WTC11 (cell line): ENCODE measurements at places on chromosomes 1 and 21.

DNA sequence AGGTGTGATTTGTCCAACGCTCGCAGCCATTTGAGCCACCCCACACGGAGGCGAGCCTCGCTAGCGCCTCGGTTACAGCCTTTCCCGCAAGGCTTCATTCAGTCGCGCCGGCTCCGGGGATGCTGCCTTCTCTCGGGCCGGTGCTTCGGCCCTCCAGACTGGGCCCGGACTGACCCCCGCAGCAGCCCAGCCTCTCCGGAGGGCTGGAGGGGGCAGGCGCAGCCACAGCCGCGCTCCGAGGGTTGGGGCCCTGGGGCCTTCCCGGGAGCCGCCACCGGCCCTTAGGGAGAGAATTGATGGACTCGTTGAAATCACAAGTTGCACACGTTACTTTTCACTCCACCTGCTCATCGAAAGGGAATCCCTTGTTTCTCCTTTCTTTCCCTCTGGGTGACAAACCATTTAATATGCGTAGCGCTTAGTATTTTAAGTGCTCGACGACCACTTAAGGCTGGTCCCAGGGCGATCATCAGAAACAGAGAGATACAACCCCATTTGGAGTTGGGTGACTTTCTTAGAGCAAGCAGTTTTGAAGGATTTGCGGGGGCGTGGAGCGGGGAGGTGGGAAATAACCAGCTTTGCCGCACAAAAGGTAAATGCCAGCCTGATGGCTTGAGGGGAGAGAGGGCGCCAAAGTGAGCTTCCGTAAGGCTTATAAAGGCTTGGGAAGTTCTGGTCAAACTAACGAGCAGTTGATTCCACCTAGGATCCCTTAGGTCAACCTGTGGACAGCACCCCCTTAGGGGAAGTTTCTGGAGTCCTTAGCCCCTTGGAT lies 24.6 kb upstream of the ENAH start:
- peak; percentile 72 for DNase-seq

GRCh38 chr1:51543858-51544257 lies 24.8 kb upstream of the EPS15 start:
- DNase-seq = no peak

DNA sequence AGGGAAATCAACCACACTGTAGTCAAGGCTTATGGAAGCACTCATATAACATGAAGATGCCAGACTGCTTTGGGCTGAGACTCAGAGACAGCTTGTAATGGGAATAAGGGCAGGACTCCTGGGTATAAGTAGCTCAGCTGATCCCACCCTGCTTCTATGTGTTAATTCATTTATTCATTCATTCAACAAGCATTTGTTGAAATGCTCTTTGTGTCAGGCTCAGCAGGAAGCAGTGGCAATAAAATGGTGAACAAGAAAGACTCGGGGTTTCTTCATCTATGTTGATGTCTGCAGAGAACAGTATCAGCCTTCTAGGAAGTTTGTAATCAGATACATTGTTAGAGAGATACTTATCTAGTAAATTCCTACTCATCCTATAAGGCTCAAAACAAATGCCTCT lies 145.5 kb upstream of the DMRTA2 start:
- DNase-seq = no peak

GRCh38 chr1:219174460-219175211 lies 958 bp downstream of the LYPLAL1 start:
- no peak for DNase-seq

DNA sequence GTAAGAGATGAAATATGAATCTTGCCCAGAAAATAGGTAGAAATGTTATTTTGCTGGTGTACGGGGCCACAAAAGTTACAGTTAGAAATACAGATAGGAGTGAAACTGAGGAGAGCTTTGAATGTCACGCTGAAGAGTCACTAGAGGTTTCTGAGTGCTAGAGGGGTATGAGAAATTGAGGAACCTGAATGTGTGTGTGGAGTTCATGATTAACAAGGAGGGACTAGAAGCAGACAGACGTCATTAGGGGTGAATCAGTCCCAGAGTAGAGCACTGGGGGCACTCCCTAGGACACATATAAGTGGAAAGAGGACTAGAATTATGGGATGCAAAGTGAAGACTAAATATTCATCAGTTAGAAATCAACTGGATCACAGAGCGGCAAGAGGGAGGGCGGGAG lies 188.9 kb upstream of the MAP1LC3C start:
- DNase-seq = no peak

DNA sequence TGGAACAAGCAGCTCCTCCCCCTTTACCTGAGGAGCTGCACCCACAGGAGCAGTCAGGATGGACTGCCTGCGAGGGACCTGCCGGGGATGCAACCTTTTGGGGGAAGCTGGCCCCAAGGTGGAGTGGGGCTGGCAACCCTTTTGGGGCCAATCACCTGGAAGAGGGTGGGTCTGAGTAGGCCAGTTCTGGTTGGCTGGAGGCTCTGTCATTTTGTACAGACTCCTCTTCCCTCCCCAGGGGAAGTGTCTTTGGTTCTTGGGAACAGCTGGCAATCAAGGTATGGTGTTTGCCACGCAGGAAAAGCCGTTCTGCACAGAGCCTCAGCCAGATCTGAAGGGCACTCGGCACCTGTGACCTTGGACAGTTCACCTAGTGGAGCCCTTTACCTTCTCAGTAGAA lies 280 bp upstream of the A3GALT2 start:
- DNase-seq = no peak

GRCh38 chr1:42334240-42335049 lies 590 bp downstream of the FOXJ3 start:
- peak; percentile 60 for DNase-seq

DNA sequence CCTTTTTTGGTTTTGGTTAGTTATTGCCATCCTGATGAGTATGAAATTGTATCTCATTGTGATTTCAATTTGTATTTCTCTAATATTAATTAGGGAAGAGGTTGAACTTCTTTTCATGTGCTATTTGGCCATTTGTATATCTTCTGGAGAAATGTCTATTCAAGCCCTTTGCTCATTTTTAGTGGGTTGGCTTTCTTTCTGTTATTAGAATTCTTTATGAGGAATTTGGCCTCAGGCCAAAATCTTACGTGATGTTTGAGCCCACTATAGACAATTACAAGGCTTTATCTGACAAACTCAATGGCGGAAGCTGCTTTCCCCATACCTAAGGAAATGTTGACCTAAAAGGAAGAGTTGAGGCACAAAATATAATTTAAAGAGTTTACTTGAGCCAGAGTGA lies 32.9 kb downstream of the IVNS1ABP start:
- DNase-seq = no peak

- DNase-seq = no peak
Measured at GRCh38 chr1:203675596-203676347, 49.1 kb downstream of the ATP2B4 start.

DNA sequence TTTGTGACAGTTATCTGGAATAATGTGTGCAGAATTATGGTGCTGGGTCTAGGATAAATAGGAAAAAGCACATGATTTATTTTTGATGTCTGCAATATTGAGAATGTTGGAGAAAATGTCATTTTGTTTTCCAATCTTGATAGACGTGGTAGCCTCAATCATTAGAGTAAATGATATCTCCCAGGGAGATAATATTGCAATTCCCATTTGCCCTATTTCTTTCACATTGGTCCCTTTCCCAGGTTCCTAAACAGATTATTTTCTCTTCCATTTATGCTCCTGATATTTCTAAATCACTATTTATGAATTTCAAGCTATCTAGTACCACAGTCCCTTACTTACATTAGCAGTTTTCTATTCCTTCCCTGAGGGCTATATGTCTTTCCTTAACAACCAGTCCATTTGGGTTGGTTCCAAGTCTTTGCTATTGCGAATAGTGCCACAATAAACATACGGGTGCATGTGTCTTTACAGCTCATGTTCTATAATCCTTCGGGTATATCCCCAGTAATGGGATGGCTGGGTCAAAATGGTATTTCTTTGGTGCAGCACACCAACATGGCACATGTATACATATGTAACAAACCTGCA lies 447.3 kb downstream of the PLA2G4A start:
- DNase-seq = no peak

GRCh38 chr1:203621559-203622262 lies 4.9 kb upstream of the ATP2B4 start:
- no peak for DNase-seq

- DNase-seq = no peak
Measured at GRCh38 chr1:9890224-9890731, 19.8 kb downstream of the CTNNBIP1 start.

- no peak for DNase-seq
Measured at GRCh38 chr1:5721634-5722215, 270.5 kb downstream of the NPHP4 start.

DNA sequence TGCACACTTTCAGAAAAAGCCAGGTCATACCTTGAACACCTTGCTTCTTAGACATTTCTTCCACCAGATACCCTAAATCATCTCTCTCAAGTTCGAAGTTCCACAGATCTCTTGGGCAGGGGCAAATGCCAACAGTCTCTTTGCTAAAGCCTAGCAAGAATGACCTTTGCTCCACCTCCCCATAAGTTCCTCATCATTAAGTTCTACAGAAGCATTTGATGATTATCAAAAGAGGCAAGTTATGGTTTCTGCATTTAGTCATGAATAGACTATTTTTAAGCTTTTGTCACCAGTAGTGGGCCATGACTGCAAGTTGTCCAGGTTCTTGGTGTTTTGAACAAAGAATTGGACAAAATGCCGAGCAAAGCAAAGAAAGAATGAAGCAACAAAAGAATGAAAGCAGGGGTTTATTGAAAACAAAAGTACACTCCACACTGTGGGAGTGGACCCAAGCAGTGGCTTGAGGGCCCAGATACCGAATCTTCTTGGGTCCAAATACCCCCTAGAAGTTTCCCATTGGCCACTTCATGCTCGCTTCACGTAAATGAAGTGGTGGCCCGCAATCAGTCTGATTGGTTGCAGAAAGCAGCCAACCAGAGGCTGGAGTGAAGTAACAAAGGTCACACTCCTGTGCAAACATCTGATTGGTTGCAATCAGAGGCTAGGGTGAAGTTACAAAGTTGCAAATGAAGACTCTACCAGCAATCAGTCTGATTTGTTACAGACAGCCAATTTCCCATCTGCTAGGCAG lies 9.8 kb upstream of the EGLN1 start:
- no peak for DNase-seq

GRCh38 chr1:32741059-32741412 lies 38.5 kb upstream of the SYNC start:
- DNase-seq = peak; percentile 26

GRCh38 chr1:6421266-6421665 lies 1.5 kb upstream of the HES2 start:
- DNase-seq = no peak

GRCh38 chr1:192399161-192399560 lies 82.4 kb downstream of the RGS21 start:
- no peak for DNase-seq

DNA sequence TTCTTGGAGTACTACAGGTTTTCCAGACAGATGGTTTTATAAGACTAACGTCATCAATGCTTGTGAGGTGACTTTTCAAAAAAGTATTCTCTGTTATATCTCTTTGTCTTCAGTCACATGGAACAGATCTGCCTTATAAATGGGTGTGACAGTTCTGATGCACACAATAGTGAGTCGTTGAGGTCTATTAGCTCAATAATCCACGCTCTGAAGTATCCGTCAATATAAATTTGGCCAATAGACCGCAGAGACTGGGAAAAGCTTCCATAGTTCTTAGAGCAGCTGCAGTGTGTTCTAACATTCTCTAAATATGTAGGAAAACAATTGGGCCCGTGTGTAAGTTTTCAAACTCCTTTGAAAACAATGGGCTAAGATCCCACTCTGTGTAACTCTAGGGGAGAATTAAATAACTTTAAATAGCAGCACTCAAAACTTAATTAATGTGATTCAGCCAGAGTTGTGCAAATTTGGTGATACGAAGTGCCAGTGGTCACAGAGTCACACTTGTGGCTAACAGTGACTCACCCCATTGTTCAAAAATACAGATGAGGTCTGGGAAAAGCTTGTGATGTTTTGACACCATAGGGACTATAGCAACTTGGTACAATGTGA lies 316.0 kb downstream of the LMO4 start:
- DNase-seq = no peak

DNA sequence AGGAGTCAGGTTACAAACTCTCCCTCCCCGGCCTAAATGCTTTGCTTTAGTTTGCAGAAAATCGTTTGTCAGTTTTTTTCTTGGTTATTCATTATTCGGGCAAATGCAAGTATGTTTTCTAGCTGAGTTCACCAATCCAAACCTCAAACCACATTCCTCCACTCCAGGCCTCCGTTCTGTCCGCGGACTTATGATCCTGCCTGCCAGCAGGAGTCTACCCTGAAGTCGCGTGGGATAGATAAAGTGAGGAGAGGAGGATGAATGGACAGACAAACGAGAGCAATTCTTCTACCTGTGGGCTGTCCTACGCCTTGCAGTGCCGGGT lies 1.3 kb downstream of the ADAMTS1 start:
- DNase-seq = no peak

GRCh38 chr1:226001963-226002666 lies 3.0 kb upstream of the SDE2 start:
- DNase-seq = no peak

DNA sequence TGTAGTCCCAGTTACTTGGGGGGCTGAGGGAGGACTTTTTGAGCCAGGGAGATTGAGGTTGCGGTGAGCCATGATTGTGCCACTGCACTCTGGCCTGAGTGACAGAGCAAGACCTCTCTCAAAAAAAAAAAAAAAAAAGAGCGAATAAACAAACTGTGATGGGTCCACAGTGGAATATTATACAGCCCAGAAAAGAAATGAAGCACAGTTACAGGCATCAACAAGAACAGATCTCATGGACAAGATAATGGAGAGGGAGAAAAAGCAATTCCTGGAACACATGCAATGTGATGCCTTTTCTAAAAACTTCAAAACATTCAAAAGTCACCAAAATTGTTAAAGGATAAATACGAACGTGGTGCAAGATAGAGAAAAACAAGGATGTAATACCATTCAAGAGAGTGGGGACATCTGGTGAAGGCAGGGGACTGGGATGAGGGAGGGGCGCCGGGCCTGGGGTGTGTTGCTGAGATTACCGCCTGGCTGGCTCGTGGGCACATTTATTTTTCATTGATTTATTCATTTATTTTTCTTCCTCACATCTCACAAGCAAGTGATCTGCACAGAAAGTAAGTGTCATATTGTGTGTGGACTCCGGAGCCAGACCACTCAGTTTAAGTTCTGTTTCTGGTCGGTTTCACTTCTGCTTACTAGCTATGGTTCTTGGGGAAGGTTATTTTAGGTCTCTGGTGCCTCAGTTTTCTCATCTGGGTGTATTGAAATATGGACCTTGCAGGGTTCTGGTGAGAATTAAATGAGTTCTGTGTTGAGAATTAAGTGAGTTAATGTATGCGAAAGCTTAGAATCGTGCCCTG lies 30.1 kb downstream of the ABCG1 start:
- no peak for DNase-seq

DNA sequence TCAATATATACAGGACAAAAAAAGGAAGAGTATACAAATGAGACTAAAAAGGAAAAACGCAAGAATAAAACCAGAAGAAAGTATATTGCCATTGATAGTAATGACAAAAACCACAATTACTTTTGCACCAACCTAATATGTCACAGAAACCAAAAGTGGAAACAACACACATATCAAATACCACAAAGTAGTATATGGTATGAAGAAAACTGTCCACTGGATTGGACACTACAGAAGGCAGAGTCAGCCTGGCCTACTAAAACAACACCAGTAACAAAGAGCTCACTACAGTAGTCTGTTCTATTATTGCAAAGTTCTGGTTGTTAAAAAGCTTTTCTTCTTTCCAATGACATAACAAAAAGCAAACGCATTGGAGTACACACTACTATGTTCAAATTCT lies 17.7 kb downstream of the TESK2 start:
- DNase-seq = no peak

GRCh38 chr1:173914366-173914871 lies 2.7 kb downstream of the SERPINC1 start:
- DNase-seq = peak; percentile 58

- DNase-seq = no peak
Measured at GRCh38 chr1:54581621-54582035, 33.6 kb downstream of the ACOT11 start.

GRCh38 chr1:64511044-64511443 lies 41.1 kb downstream of the CACHD1 start:
- no peak for DNase-seq
